ENCODE measurements at places on chromosomes 2 and 18.

DNA sequence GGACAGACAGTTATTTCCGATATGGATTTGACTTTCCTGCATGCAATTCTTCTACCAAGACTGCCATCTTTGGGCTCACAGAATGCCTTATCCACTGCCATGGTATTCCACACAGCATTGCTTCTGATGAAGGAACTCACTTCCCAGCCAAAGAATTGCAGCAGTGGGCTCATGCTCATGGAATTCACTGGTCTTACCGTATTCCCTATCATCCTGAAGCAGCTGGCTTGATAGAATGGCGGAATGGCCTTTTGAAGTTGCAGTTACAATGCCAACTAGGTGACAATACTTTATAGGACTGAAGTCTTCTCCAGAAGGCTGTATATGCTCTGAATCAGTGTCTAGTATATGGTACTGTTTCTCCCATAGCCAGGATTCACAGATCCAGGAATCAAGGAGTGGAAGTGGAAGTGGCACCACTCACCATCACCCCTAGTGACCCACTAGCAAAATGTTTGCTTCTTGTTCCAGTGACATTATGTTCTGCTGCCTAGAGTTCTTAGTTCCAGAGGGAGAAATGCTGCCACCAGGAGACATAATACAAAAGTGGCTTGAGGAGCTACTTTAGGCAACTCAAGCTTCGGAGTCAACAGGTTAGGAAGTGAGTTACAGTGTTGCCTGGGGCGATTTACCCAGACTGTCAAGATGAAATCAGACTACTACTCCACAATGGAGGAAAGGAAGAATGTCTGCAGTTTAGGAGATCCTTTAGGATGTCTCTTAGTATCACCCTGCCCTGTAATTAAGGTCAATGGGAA lies 23.8 kb upstream of the SMAD4 start:
- no peak for DNase-seq

GRCh38 chr2:178498137-178498536 lies 17.9 kb downstream of the PLEKHA3 start:
- DNase-seq, result no peak

GRCh38 chr2:111522231-111522768 lies 361.7 kb downstream of the ANAPC1 start:
- DNase-seq, result no peak

GRCh38 chr2:238462782-238463396 lies 36.2 kb downstream of the ASB1 start:
- no peak for DNase-seq

GRCh38 chr2:134718023-134718816 lies 580 bp downstream of the TMEM163 start:
- peak; percentile 16 for DNase-seq

DNA sequence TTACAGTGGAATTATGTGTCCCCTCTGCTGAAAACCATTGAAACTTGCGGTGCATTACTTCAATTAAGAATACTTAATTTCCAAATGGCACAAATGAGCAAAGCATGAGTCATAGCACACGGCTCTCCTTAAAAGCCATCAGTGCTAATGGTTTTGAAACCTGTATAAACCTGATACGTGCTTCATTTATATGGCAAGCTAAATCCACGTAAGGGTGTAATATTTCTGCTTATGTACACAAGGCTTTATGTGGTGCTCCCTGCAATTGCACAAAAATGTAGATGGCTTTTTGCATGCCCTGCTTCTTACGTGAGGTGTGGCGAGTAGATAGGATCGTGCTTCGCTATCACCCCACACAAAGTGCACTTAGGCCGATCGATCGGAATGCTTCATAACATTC lies 840.9 kb downstream of the GALR1 start:
- no peak for DNase-seq

- DNase-seq, result no peak
Observed at GRCh38 chr18:65239787-65240186, 511.0 kb upstream of the CDH7 start.

DNA sequence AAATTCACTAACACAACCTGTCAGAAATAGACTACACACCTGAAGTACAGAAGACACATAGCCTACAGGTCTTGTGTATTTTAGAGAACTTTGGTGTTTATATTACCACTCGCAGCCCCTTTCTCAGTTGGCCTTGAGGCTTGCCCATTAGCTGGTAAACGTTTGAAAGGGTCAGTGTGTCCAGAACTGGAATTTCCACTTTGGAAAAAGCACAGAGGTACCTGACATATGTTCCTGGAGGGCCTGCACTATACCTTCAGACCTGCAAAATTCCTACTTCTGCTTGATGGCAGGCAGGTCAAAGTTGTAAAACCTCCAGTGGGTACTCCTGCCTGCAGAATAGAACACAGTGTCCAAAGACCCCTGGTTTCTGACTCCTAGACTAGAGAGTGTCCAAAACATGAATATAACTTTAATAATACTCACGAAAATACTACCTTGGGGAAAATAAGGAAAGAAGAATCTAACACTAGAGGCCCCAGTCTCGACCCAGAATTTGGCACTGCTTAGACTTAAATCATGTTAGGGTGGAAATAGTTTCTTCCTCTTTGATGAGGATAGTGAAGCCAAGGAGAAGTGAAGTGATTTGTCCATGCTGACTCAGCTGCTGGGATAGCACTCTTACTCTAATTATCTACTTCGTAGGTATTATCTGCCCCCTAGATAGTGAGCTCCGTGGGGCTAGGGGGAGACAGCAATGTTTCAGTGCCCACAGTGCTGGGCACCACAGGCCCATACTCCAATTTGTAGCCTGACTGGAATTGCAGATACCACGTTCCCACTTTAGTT lies 2.8 kb downstream of the KCTD1 start:
- DNase-seq, result no peak

GRCh38 chr2:235990344-235990743 lies 177.8 kb downstream of the GBX2 start:
- no peak for DNase-seq

- DNase-seq, result peak; percentile 51
Observed at GRCh38 chr2:181680937-181681811, 857 bp upstream of the NEUROD1 start.

- no peak for DNase-seq
Observed at GRCh38 chr2:235535423-235536130, 41.7 kb downstream of the AGAP1 start.

DNA sequence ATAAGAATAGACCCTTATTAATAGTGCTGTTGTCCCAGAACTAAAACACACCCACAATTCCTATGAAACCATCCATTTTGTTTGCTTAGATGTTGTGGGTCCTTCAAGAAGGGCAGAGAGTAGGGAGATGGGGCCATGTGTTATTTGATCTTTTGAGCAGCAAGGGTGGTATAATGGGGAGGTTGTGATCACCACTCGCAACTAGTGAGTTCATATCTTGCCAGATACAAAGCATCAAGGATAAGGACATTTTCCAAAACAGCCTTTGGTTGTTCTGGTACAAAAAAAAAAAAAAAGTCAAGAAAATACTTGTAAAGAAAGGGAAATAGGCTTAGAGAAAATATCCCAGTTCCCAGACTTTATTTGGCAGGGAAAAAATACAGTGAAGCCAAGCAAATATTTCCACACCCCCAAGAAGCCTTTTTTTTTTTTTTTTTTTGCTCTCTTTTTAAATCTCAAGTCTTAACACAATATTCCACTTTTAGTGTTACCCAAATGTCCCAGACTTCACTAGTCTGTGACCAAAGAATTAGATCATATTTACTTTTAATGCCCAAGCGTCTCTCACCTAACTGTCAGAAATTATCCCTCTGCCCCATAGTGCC lies 54.1 kb downstream of the ANTXR1 start:
- no peak for DNase-seq

DNA sequence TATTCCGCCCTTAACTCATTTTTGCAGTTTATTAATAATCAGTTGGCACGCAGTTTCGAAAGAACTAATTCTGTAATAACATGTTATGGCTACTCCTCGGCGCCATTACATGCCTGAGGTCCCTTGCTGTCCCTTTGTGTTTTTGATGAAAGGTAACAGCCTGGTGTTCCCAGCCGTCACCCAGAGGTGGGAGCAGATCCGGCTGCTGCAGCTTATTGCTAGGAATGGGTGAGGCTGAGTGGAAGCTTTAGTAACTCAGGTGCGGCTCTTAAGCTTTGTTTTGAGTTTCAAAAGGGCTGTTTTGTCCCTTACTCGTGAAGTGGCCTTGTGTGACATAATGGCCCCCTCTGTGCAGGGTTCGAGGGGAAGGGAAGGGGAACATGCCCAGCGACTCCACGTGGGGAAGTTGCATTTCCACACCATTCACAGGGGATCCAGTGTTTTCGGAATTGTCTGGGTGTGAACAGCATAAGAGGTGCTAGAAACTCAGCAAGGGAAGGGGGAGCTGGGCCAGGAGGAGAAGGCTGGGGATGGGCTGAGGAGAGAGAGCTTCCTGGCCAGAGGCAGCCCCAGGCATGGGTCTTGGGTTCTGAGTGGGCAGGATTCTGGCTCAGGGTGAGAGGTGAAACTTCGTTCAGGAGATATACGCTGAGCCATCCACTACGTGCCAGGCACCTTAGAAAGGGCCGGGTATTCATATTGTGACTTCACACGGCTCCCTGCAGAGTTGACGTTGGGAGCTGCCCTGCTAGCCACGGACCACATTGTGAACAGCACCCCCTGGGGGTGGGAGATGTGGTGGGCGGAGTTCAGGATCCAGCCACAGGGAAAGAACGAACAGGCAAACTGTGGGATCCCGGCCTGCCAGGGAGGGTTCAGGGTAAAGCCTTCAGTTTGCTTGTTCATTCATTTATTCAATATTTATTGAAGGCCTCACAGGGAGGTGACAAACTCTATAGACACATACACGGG lies 84.4 kb downstream of the TGOLN2 start:
- peak; percentile 67 for DNase-seq

DNA sequence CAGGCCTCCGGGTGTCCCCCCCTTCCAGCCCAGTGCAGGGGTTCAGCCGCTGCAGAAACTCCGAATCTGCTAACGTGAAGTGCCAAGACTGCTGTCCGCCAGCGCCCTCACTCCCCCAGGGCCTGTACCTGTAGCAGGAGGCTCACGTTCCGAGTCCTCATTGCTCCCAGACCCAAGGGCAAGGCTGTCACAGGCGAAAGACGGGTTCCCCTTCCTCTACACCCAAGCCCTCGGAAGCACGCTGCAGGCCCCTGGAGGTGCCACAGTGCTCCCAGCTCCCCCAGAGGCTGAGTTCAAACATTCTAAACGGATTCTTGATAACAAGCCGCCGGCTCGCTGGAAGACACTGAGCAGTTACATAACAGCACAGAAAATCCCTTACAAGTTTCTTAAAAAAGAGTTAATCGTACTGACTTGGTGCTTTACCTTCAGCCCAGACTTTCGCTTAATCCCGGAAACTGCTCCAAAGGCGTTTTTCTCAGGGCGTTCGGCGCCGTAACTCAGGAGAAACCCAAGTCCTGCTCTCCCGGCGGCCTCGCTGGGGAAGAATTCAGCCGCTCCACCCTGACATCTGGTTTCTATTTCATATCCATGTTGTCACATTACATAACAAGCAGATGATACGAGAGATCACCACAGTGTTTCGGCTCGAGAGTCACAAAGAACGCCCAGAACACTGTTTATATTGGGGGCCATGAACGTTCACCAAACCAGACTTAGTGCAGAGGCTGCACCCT lies 92.0 kb downstream of the HDAC4 start:
- no peak for DNase-seq

DNA sequence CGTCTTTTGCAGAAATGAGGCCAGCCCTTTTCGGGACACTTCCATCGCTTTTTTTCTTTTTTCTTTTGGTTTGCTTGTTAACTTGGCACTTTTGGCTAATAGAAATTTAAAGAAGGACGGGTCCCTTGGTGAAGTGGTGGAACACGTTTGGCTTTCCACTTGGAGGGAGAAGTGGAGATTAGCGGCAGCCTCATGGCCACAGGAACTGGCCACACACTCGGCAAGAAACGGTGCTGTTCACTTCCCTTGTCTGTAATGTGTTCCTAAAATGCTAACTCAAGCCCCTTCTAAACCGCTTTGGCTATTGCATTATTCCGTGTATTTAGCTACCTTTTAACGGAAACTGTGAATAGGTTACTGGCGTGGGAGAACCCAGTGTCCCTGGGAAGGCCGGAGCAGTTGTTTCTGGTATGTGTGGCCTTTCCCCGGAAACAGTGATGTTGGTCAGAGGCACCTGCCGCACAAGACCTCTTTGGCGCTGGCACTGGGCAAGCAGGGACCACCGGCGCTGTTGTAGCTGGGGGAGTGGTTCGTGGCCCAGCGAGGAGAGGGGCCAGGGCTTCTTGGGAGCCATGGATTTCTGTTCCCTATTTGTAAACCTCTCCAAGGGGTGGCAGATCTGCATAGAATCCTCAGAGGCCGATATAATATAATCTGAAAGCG lies 981 bp downstream of the RAMP1 start:
- DNase-seq, result no peak

DNA sequence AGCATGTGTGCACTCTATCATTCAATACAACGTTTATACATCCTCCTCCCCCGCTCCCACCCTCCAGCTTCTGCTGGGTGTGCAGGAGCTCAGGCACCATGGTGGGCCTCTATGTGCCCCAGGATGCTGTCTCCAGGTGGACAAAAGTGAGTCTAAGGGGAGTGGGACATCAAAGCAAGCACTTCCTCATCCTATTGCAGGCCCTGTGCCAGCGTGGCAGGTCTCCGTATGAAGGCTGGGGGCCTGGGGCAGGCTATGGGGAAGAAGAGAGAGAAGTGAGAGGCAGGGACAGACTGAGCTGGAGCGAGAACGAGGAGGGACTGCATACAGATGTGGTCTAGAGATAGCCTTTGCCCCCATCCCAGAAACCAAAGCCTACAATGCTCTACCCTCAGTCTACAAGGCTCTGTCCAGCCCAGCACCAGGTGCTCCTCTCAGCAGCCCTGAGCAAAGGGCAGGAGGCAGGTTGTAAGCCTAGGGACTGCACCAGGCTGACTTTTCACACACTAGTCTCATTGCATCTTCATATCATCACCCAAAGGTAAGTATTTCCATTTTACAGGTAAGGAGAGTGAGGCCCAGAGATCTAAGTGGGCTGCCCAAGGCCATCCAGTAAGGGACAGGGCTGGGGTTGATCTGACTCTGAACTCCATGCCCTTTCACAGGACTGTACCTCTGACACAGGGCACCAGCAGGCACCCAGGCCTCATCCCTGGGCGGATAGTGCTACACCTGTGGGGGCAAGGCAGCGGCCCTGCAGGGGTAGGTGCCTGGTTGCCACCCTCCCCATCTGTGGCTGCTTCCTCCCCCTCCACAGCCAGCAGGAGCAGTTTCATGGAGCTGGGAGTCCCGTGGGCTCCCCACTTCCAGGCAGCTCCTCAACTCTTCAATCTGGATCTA lies 14.0 kb upstream of the ARID5A start:
- no peak for DNase-seq

All from WERI-Rb-1 (cell line).